ENCODE measurements at places on chromosomes 16 and 17.

GRCh38 chr16:68402748-68403040 lies 45.6 kb downstream of the SMPD3 start:
- no peak for DNase-seq

GRCh38 chr17:57900991-57901743 lies 51.3 kb upstream of the MRPS23 start:
- DNase-seq = no peak

DNA sequence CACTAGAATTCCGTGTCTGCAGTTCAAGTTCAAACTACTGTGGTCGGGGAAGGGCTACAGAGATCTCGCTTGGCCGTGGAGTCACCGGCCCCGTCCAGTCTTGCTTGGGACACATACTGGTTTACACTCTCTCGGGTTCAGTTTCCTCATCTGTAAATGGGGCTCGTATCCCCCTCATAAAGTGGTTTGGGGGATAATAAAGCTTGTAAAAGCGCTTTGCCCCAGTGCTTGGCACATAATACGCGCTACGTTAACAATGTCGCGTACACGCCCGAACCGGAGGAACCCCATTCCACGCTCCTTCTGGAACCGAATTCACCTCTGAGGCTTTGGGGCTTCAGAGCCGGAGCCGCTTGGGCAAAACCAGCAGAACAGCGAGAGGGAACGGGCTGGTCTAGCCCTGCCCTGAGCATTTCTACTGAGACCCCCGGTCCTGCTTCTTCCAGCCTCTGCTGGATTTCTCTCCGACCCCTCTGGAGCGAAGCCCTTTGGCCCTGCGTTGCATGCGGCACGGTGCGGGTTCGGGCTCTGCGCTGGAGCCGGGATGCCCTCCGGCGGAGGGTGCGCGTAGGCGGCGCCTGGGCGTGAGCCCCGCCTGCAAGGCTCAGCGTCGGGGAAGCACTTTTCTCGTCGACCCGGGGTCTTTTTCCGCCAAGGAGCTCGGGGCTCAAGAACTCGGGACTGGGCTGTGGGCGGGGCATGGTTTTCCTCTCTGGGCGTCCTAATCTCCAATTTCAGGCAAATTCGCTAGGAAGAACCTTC lies 26.1 kb upstream of the HOXB13 start:
- no peak for DNase-seq

GRCh38 chr17:76562734-76563148 lies 22.9 kb downstream of the PRCD start:
- DNase-seq = peak; percentile 92

DNA sequence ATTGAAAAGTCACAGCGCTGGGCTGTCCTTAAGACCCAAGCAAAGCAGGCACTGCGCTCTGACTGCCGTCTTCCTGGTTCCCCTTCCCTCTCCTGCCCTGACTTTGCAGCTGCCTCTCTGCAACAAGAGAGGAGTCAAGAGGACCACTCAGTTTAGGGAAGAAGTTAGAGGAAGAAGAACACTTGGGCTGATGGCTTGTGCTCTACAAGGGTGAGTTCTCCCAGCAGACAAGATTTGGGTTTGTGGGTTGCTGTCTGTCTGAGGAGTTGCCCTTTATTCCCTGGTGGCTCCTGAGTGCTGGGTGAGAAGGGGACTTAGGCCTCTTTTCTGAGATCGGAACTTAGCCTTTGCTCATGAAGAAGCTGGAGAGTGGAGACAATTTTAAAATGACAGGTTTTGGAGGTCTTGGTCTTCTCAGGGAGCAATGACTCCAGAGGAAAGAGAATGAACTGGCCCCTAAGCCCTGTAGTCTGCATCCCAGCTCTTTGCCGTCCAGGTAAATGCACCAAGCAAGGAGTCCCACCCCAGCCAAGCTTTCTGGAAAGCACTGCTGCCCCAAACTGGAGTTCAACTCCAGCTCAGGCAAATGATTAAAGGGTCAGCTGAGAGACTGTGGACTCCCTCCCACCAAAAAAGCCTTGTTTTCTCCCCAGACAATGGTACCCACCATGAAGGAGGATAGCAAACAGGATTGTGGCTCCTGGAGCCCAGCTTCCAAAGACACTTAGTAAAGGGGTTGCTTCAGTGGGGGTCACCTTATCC lies 2.7 kb upstream of the HOXB9 start:
- no peak for DNase-seq

DNA sequence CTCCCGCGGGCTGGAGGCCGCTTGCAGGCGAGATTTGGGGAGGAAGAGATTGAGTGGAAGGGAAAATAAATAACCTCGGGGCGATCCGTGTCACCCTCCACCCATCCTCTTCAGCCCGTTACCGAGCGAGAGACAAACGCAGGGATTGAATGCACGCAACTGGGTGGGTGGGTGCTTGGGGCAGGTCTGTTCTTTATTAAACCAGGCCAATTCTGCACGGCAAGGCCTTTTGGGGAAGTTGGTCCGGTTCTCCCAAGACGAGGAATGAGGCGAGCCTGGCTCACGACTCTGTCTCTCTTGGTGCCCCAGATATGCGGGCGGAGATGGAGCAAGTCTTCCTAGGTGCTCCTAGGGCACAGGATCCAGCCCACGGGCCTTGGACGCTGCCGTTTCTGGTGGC lies 396 bp upstream of the HOXB7 start:
- peak; percentile 37 for DNase-seq

DNA sequence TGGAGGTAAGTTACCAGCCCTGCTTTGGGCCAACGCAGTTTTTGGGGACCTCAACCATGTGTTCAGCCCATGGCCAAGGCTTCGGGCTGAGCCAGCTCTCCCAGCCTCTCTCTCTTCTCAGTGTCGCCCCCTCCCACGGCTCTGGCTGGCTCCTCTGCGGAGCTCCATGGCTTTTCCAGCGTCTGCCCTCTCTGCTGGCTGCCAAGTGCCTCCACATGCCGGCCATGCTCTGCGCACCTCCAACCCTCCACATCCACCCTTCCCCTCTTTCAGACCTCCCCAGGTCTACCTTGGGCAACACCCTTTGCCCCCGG lies 23.2 kb downstream of the COTL1 start:
- DNase-seq = no peak

DNA sequence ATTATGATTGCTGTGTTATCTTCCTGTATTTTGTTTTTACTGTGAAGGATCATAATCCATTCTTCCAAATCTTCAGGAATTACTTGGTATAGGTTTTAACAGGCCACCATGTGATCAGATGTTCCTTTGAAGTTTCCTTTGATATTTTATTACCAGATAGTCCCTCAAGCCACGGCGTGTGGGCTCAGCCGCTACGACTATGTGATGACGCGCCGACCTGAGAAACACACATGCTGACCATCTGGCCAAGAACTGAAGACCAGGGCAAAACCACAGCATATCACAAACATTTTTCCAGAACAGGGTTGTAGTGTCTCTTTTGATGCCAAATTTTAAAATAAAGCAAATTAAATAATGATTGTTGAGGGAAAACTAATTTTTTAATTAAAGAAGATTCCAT lies 47.3 kb downstream of the ZCCHC14 start:
- DNase-seq = no peak

GRCh38 chr16:89358030-89359005 lies 132.0 kb downstream of the ANKRD11 start:
- DNase-seq = no peak

DNA sequence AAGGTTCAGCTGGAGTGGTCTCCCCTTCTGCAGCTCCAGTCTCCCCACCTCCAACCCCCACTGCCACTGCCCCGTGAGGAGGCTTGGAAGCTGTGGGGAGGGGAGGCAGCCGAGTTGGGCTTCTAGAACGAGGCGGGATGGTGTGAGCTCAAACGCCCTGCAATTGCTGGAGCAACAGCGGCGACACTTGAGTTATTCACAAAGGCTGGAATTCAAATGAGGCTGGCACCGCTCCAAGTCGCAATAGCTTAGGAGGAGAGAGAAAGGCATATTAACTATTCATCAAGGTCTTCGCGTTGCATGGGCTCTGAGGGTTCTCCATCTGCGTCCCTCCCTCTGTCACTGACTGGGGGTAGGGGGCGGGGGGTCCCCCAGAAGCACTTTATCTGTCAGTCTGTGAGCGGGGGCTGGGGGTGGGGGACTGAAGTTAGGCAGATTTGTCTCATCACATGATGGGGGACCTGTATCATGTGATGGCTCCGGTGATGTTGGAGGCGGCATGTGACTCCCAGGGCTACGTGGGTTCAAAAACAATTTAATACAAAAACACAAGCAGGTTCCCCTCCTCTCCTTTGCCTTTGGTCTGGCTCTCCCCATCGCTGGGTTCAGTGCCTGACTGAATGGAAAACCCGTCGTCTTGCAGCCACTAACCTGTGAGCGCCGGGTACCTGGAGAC lies 70.5 kb downstream of the RBBP6 start:
- DNase-seq = peak; percentile 20

GRCh38 chr16:72860726-72861562 lies 187.0 kb downstream of the ZFHX3 start:
- no peak for DNase-seq

DNA sequence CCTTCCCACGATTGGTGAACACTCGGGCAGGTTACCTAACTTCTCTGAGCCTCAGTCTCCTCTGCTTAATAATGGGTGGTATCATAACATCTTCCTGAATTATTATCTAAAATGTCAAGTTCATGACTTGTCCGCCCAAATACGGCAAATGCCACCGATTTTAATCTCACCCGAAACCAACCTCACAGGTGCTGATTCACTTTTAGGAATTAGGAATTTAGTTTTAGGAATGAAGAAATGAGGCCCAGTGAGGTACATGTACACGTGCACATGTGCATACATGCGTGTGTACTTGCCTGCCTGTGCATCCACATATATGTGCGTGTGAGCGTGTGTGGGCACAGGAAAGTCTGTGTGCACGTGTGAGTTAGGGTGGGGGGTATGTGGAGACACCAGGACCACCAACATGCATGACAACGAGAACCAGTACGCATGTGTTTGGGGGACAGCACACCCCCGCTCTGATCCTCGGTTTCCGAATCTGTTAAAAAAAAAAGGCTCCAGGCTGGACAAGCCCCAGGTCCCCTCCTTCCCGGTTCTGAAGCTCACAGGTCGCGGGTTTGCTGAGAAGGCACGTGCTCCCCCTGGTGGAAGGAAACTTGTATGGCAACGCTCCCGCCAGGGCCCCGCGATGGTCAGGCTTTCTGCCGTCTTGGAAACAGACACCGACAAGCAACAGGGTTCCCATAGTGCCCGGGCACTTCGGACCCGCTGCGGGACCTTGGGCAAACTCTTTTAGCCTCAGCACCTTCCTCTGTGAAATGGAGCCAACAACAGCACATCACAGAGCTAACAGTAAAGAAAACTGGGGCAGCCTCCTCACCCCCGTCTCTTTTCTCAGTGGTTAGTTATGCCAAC lies 219.2 kb downstream of the RBFOX3 start:
- no peak for DNase-seq

DNA sequence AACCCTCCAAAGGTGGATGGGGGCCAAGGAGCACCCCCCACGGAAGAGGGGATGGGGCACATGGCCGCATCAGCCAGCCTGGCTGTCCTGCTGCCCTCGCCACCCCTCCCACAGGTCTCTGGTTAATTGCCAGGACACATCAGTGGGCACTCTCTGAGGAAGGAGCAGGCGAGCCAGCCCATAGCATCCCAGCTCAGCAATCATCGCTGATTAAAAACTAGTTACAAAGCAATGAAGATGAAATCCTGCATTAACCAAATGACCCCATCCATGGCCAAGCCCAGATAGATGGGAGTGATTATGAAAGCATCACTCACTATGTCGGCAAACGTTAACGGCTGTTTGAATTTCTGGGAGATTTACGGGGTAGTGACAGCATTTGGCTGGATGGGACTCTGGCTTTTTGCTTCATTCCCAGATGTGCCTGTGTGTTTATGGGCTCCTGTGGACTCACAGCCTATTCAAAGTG lies 45.3 kb downstream of the CCDC182 start:
- peak; percentile 35 for DNase-seq

Data from GM04504 (cell line).